ENCODE measurements at places on chromosomes 5 and 9.

DNA sequence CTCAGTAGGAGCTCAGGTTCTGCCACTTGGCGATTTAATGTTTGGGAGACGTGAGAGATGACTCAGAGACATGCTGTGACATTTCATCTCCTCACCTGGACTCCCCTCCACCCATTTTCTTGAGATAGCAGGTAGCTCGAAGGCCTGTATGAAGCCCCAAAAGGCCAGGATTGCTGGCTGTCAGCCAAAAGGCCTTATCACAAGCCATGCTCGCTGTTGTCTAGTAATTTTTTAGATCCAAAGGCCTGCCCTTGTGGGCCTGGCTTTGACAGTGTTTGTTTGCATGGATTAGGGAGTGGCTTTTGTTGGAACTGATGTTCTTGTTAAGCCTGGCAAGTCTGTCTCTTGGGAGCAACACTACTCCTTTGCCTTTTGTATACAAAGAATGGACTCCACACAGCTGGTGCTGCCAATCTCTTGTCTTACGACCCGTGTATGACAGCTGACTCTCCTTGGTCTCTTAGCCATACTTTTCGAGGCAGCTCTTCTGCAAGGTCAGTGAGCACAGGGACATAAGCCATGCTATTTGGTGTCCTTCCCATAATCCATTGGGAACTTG lies 22.7 kb downstream of the CAVIN4 start:
- peak; percentile 94 for DNase-seq

DNA sequence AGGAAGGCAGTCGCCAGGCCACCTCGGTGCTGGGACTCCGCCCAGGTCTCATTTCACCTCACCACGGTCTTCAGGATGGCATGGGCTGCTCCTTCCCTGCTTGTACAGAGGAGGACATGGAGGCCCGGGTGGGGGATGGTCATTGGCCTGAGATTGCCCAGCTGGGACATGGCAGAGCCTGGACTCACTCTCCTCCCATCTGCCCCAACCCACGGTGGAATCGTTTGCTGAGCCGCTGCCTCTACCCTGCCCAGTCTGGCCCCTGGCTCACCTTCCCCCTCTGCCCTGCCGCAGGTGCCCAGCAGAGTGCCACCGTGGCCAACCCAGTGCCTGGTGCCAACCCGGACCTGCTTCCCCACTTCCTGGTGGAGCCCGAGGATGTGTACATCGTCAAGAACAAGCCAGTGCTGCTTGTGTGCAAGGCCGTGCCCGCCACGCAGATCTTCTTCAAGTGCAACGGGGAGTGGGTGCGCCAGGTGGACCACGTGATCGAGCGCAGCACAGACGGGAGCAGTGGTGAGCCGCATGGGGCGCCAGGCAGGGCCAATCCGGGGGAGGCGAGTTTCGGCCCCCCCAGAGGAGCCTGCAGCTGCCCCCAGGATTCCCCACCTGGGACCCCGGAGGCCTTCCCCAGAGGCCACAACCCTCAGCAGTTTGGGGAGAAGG lies 36.7 kb downstream of the HK3 start:
- DNase-seq, result no peak

GRCh38 chr5:119864286-119864685 lies 234.9 kb downstream of the FAM170A start:
- DNase-seq, result no peak

- DNase-seq, result no peak
These were observed 161.4 kb upstream of the ZNF462 start for GRCh38 chr9:106701611-106702010.

DNA sequence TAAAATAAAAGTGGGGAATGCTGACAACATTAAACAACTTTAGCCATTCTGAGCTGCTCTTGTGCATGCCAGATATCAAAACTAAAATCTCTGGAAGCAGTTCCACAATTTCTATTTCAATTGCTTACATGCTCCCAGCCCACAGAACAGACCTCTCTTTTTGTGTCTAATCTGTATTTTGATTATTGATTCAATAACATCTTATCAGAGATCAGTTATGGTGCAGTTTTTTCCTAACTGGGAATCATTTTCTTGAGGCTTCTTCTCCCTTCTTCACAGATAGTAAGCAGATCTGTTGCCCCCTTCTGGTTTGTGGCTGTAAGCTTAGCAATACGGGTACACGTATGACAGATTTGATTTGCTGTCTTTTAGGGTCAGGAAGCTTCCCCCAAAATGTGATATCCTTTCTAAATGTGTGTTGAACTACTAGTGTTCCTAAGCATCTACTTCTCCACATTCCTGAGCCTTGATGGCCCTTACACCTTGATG lies 39.4 kb downstream of the MRPS27 start:
- DNase-seq, result peak; percentile 43

GRCh38 chr9:73050065-73050816 lies 97.4 kb upstream of the ALDH1A1 start:
- no peak for DNase-seq

- DNase-seq, result no peak
These were observed 348.5 kb downstream of the DMAC1 start for GRCh38 chr9:7451062-7451461.

DNA sequence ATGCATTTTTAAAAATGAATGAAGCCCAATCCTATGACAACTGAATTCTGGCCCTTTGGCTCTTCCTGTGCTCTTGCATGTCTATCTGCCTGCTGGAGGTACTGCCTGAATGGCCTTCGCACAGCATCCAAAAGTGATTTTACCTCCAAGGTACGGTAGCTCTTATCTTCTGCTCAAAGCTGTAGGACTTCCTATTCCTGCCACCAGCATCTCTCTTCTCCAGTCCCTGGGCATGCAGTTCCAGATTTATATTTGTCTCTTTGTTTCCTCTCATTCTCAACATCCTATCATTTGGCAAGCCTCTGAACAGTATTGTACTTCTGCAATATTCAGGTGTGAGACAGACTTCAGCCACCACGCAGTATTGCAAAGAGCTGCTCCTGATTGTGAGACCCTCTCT lies 43.7 kb upstream of the SH3GL2 start:
- DNase-seq, result no peak
